Tongue (tissue), 3 donors: ENCODE measurements at places on chromosomes 13 and 19. TPM values are rescaled to one million over a fixed set of nuclear protein-coding genes. Genes with fewer than 3 reads are reported as not detected.

CEACAM4 gene
- not detected for total RNA-seq

TMEM238 gene
- total RNA-seq = 4.2 TPM

CGB1 gene
- total RNA-seq = not detected

FAM216B gene
- total RNA-seq = not detected

TRPM4 gene
- total RNA-seq = 28.2 TPM

SULT2B1 gene
- total RNA-seq = 2.4 TPM

VN1R2 gene
- not detected for total RNA-seq

TNNI3 gene
- total RNA-seq = 1.7 TPM

PLPPR3 gene
- total RNA-seq = 0.31 TPM

ZNF491 gene
- total RNA-seq = 4.4 TPM

TEX101 gene
- not detected for total RNA-seq

SYCN gene
- not detected for total RNA-seq

ZNF528 gene
- 28.6 TPM for total RNA-seq

TTC9B gene
- total RNA-seq = not detected

ACP5 gene
- 2.5 TPM for total RNA-seq

KEAP1 gene
- total RNA-seq = 67.5 TPM

PLEKHF1 gene
- total RNA-seq = 52.9 TPM

C1QTNF9B gene
- not detected for total RNA-seq

CCNA1 gene
- total RNA-seq = 1.4 TPM

CLDN10 gene
- total RNA-seq = 17.4 TPM

MRPL57 gene
- total RNA-seq = 20.1 TPM

LHFPL6 gene
- 65.6 TPM for total RNA-seq

SCGB2B2 gene
- 0.10 TPM for total RNA-seq

ZSWIM4 gene
- 10.6 TPM for total RNA-seq

MEIOSIN gene
- total RNA-seq = not detected

KLF1 gene
- total RNA-seq = 1.6 TPM

PRTN3 gene
- total RNA-seq = 3.3 TPM

ZNF724 gene
- 6.7 TPM for total RNA-seq

ELSPBP1 gene
- not detected for total RNA-seq

SELENOV gene
- not detected for total RNA-seq

SHISA7 gene
- not detected for total RNA-seq

MIPEP gene
- 23.7 TPM for total RNA-seq

KL gene
- 2.3 TPM for total RNA-seq

SHANK1 gene
- 6.3 TPM for total RNA-seq

IZUMO2 gene
- total RNA-seq = not detected

RRAS gene
- 15.5 TPM for total RNA-seq
